ENCODE measurements at places on chromosomes 4 and X.

- DNase-seq = no peak
Measured at GRCh38 chrX:24131476-24131875, 18.1 kb upstream of the ZFX start.

- no peak for DNase-seq
Measured at GRCh38 chr4:74166135-74166534, 8.2 kb downstream of the MTHFD2L start.

GRCh38 chrX:112846782-112847181 is 6.2 kb upstream of the AMOT start:
- DNase-seq = no peak

- DNase-seq = no peak
Measured at GRCh38 chr4:15754323-15754722, 23.8 kb upstream of the CD38 start.
